Natural killer cell treated with Interleukin-12 subunit alpha and Interleukin-12 subunit beta and Interleukin-15 and Interleukin-18, amount 100 ng/mL, for 72 hours (primary cell): ENCODE measurements at places on chromosomes 3 and 15. TPM values are rescaled to one million over a fixed set of nuclear protein-coding genes. Genes with fewer than 3 reads are reported as not detected.

GOLGA8N gene
- total RNA-seq: 150 TPM

DNA sequence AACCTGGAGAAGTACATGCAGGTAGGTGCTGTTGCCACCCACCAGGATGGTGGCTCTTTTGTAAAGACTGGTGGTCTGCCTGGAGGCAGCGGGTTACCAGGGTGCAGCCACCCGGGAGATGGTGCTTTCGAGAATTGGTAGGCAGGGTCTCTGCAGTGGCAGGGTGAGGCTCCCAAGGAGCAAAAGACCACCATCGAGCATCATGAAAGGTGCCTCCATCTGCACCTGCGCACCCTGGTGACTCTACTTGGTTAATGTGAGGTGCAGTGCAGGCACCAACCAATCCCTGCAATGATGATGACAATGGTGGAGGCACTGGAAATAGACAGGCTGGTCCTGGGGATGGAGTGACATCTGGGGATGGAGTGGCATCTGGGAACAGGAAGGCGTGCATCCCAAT lies 236.7 kb downstream of the ADAMTS17 start:
- no peak overlapping the region for H3K27ac ChIP-seq
- peaks cover 7% of the 10 kb centered on the region for H3K27me3 ChIP-seq
- DNase-seq: no peak

- H3K27ac ChIP-seq: no peak overlapping the region
- H3K4me1 ChIP-seq: no peaks in the 10 kb centered on the region
- no peak for DNase-seq
- no peaks in the 10 kb centered on the region for H3K36me3 ChIP-seq
- peaks cover 53% of the 10 kb centered on the region for H3K27me3 ChIP-seq
- no peak overlapping the region for H3K4me3 ChIP-seq
Observed at GRCh38 chr3:134404366-134404885, 30.2 kb upstream of the AMOTL2 start.

GRCh38 chr3:184601576-184602371 lies 40.2 kb downstream of the EPHB3 start:
- H3K4me1 ChIP-seq: peaks cover 26% of the 10 kb centered on the region
- no peak overlapping the region for H3K27ac ChIP-seq
- DNase-seq: peak; percentile 57
- no peak overlapping the region for H3K4me3 ChIP-seq
- no peaks in the 10 kb centered on the region for H3K36me3 ChIP-seq
